Kasumi-1 (cell line): ENCODE measurements at places on chromosomes 13 and 19.

DNA sequence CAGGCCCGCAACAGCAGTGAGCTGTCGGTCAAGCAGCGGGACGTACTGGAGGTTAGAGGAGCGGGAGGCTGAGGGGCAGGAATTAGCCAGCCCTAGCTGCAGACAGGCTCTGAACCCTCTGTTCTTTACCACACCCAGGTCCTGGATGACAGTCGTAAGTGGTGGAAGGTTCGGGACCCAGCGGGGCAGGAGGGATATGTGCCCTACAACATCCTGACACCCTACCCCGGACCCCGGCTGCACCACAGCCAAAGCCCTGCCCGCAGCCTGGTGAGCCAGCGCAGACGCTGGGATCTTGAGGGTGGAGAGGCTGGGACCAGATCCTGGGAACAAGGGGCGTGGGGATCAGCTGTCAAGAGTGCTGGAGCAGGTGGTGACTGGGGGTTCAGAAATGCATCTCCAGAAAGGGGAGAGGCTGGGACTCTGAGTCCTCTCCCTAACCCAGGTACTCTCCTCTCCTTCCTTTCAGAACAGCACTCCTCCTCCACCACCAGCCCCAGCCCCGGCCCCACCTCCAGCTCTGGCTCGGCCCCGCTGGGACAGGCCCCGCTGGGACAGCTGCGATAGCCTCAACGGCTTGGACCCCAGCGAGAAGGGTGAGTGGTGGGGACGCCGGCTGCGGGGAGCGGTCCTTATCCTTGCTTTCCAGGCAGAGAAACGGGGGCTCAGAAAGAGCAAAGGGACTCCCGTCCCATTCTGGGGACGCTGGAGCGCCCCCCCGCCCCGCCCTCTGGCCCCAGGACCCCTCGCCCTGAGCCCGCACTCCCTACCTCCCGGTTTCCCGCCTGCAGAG lies 10.4 kb downstream of the EPS8L1 start:
- no peak for DNase-seq

DNA sequence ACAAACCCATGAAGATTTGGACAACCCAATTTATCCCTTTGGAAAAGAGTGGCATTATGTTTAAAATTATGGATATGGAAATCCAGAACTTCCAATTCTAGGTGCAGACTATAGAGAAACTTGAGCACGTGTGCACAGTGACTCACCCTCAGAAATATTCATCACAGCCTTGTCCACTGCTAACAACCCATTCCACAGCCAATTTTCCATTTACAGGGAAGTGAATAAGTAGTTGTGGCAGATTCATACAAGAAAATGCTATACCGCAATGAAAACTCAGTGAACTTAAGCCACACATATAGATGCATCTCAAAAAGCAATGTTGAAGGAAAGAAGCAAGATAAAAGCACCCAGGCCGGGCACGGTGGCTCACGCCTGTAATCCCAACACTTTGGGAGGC lies 133.3 kb downstream of the USP12 start:
- DNase-seq: no peak

- DNase-seq: no peak
These were observed 8.7 kb downstream of the CILP2 start for GRCh38 chr19:19546751-19547162.

DNA sequence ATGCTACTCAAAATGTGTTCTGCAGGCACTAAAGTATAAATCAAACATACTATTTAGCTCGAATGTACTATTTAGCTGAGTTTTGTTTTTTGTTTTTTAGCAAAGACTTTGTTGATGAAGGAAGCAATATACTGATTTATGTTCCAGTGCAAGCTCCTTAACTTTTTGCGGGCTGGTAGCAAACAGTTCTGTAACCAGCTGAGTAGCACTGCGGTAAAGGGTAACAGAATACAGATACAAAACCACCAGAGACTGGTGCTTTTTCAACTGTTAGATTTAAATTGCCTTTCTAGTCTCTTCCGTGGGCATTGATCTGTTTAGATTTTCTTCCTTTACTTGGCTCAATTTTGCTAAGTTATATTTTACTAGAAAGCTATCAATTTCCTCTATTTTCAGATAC lies 39.0 kb upstream of the KPNA3 start:
- no peak for DNase-seq

DNA sequence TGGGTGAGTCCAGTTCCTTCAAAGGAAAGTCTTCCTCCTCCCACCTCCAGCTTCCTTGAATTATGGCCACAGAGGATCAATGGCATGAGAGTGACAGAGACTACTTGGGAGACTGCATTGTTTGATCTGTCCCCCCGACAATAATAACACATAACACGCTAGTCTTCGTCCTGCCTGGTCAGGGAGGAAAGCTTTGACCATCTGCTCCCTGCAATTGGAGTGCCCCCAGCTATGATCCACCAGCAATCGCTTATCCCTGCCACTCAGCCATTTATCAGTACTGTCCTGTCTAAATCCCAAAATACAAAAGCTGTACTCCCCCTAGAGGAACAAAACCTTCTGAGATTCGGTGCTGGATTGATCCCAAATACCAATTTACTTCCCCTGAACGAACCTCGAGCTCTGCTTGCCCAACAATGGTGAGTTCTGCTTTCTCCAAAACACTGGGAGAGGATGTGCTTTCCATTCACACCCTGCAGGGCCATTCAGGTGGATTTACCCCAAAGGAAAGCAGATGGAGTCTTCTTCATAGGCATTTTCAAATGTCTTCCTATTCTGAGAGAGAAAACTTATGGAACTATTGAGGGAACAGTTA lies 466.7 kb downstream of the TSHZ3 start:
- no peak for DNase-seq

DNA sequence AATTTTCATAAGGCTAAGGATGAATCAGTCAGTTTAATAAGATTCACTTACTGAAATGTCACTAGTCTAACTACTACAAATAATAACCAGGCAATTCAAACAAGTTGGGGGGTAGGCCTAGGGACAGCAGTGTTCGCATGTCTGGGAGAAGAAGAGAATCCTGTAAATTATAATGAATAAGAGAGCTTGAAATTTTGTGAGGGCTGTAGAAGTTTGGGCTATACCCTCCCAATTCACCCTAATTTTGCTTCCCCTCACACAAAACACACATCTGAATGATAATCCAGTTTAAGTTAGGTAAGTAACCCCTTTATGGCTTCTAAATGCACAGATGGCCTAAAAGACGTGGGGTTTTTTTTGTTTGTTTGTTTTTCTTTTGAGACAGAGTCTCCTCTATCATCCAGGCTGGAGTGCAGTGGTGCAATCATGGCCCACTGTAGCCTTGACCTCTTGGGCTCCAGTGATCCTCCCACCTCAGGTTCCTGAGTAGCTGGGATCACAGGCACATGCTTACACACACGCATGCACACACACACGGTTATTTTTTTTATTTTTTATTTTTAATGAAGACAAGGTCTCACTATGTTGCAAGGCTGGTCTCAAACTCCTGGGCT lies 69.9 kb downstream of the TBC1D4 start:
- DNase-seq: no peak

GRCh38 chr13:106491928-106492587 lies 43.4 kb downstream of the EFNB2 start:
- DNase-seq: no peak

GRCh38 chr13:35483761-35484160 lies 7.3 kb upstream of the MAB21L1 start:
- no peak for DNase-seq
